CD4-positive, alpha-beta memory T cell (primary cell): ENCODE measurements at places on chromosomes 6 and 20. TPM values are rescaled to one million over a fixed set of nuclear protein-coding genes. Genes with fewer than 3 reads are reported as not detected.

DNA sequence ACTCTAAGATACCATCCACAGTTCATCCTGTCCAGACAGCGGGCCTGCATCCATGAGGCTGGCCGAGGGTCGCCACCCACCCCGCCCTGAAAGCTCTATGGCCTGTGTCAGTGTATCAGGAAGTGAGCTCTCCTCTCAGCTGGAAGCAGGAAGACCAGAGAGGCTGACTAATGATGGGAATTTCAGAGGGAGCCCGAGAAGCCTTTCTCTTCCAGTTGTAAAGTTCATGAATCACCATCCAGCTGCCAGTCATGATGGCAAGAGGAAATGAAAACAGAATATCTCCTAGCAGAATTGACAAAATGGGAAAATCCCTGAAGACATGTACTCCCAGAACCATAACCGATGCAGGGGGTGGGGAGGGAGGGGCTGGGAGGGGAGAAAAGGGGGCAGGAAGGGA lies 109.6 kb upstream of the RPS6KA2 start:
- no peak for DNase-seq

DNA sequence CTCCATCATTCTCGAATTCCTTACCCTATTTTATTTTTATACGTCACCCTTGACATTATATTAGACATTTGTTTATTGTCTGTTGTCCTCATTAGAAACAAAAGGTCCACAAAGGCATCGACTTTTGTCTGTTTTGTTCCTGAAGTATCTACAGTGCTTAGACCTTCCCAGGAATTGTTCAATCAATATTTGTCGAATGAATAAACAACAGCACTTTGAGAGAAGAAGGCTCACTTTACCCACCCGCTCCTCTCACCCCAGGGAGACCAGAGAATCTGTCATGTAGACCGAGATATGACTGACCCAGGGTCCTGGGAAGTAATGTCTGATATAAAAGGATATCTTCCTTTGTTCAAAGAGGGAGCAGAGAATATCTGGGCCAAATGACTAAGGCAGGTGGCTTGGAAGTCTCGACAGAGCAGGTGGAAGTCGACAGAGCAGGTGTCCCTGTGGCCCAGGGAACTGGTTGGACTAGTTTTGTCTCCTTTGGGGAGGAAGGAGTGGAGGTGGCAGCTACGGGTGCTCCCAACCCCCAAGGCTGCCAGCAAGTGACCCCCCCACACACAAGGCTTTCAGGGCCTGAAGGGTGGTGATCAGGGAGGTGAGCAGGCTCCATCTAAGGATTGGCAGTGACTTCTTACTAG lies 14.8 kb upstream of the CHMP4B start:
- no peak for DNase-seq

Gene EPHA7
- polyA plus RNA-seq, result not detected

DNA sequence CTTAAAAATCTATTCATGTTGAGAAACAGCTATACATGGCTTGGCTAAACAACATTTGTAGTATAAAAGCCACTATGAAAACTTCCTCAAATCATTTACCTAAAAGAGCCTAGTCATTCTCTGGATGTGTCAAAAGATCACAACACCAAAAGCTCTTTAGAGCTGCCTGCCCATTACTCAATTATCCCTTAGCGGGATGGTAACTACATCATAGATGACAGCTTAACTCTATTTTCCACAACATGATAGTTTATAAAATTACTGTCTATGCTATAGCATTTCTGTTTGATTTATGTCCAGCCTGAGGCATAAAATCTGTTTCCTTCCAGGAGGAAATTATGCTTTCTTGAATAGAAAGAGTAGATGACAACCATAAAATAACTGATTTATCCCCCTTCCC lies 777.6 kb upstream of the HS3ST5 start:
- DNase-seq, result no peak
